CD4-positive, alpha-beta T cell treated with Interferon alpha-2 for 1 hour (primary cell): ENCODE measurements at places on chromosomes 5 and 9.

- DNase-seq = no peak
Observed at GRCh38 chr5:175860531-175861045, 10.8 kb upstream of the CPLX2 start.

DNA sequence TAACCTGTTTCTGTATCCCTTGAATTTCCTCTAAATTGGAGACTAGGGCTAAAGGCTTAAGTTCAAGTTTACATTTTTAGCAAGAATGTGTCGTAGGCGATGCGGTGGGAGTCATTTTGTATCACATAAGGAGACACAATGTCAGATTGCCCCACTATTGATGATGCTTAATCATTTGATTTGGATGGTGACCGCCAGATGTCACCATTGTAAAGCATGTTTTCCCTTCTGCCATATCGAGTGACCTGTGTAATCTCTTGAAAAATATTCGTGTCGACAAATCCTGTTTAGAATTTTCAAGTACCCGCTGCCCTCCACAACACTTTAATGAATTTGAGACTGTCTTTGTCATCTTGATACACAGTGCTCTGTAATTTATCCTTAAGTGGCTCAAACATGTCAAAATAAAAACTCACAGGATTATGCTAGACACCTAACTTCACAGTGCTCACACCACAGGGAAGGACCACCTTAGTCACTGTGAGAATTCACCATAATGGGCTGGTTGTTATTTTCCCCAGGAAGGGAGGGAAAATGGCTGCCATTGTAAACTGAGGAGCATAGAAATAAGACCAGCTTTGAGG, 34.5 kb upstream of the SLC46A2 start:
- peak; percentile 3 for DNase-seq

DNA sequence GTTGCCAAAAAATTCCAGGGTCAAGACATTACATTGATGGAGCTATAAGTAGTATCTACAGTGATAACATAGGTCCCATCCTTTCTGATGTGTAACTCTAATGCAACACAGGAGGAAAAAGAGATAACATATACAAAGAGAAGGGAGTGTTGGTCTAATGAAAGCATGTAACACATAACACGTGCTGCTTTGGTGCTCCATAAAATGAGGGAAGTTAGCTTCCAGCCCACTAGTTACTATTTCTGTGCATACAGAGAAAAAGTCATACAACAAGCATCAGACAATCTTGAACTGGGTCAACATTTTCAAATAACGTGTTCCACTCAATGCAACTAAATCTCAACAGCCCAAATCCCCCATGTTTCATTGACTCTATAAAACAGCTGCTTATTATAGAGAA, 11.7 kb downstream of the MLLT3 start:
- DNase-seq = no peak

- no peak for DNase-seq
Observed at GRCh38 chr5:143215690-143216089, 187.8 kb downstream of the NR3C1 start.

GRCh38 chr9:115717711-115718173, 435.8 kb upstream of the PAPPA start:
- DNase-seq = no peak

- peak; percentile 67 for DNase-seq
Observed at GRCh38 chr5:172412724-172413286, 41.5 kb downstream of the SH3PXD2B start.

- no peak for DNase-seq
Observed at GRCh38 chr5:143730112-143730801, 81.7 kb upstream of the HMHB1 start.

DNA sequence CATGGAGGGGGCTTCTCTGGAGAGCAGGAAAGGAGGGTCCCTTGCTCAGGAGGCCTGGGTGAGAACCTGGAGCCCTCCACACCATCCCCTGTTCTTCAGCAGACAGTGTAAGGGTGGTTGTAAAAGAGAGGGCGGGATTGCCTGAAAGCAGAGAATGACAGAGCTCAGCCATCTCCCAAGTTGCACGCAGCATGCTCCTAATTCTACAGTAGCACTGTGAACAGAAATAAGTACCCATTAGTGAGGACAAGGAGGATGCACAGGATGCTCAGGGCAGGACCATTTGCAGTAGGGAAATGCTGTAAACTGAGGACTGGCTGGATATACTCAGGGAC, 8.4 kb downstream of the CCDC69 start:
- DNase-seq = no peak

- peak; percentile 63 for DNase-seq
Observed at GRCh38 chr5:119343766-119344165, 12.1 kb upstream of the TNFAIP8 start.

DNA sequence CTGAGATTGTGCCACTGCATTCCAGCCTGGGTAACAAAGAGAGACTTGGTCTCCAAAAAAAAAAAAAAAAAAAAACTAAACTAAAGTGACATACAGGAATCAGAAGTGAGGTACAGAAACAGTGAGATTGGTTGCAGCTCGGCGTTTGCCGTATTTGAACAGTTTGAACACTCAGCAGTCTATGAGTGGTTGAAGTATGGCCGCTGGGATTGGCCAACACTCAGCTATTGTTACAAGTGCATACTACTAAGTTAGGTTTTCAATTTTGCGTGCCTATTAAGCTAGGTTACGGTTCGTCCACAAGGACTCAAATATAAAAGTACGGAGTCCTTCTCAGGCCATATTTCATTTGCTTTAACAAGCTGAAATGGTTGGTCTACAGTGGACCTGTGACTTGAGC, 3.3 kb upstream of the TSC1 start:
- no peak for DNase-seq

DNA sequence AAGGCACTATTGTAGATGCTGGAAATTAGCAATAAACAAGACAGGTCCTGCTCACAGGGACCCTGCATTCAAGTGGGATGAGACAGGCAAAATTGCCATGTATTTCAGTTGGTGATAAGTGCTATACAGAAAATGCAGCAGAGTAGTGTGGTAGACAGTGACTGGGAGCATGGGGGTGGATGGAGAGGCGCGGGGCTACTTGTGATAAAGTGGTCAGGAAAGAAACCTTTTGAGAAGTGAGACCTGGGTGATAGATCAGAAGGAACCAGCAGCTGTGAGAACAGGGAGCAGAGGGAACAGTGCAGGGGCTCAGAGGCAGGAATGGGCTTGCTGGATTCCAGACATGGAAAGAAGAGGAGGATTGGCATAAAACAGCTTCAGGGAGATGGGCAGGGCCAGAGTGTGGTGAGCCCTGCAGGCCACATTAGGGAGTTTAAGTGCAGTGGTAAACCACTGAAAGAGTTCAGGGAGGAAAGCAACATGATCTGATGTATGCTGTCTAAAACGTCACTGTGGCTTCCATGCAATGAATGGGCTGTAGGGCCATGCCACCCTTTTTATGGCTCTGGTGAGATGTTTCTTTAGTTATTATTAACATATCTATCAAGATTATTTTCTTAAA, 7.3 kb downstream of the CRHBP start:
- no peak for DNase-seq

- peak; percentile 77 for DNase-seq
Observed at GRCh38 chr5:67166460-67167285, 29.9 kb downstream of the CD180 start.

GRCh38 chr9:33109850-33110595, 33.5 kb upstream of the SMU1 start:
- no peak for DNase-seq

- DNase-seq = no peak
Observed at GRCh38 chr9:1235650-1236049, 185.5 kb downstream of the DMRT2 start.

GRCh38 chr5:75202935-75203334, 33.7 kb downstream of the ANKRD31 start:
- DNase-seq = no peak
